ENCODE measurements at places on chromosomes 4 and X. TPM values are rescaled to one million over a fixed set of nuclear protein-coding genes. Genes with fewer than 3 reads are reported as not detected.
A peak's percentile ranks its signal among the peaks of the same experiment; 100 is the strongest.

Gene PABPC1L2B
- total RNA-seq: not detected

Gene GCNA
- total RNA-seq: 0.81 TPM

Gene ARHGEF38
- under 0.01 TPM for total RNA-seq

Gene SPANXD
- not detected for total RNA-seq

GRCh38 chr4:6909970-6910339 is 329 bp downstream of the TBC1D14 start:
- DNase-seq: no peak

DNA sequence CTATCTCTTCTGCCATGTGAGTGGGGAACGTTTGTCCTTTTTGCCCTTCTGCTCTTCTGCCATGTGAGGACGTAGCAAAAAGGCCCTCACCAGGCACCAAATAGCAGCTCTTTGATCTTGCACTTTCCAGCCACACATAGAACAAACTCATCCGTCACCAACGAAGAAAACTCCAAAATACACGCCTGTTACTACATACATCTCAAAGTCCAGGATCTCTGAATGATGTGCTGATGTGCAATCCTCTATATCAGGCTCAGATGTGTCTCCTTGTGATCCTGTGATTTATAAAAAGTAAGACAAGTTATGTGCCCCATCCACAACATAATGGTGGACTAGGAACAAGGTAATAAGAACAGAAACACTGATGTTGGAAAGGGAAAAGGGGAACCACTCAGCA is 9.8 kb upstream of the TAB3 start:
- no peak for DNase-seq

GRCh38 chr4:118390121-118390520 is 37.3 kb upstream of the PRSS12 start:
- no peak for DNase-seq

- peak; percentile 84 for DNase-seq
Observed at GRCh38 chr4:119300101-119300978, 21.6 kb downstream of the FABP2 start.

- no peak for DNase-seq
Observed at GRCh38 chr4:52904421-52904820, 42.3 kb downstream of the RASL11B start.
